ENCODE measurements at places on chromosomes 4 and X.

- no peak for DNase-seq
Observed at GRCh38 chr4:174503079-174503715, 19.1 kb downstream of the HPGD start.

DNA sequence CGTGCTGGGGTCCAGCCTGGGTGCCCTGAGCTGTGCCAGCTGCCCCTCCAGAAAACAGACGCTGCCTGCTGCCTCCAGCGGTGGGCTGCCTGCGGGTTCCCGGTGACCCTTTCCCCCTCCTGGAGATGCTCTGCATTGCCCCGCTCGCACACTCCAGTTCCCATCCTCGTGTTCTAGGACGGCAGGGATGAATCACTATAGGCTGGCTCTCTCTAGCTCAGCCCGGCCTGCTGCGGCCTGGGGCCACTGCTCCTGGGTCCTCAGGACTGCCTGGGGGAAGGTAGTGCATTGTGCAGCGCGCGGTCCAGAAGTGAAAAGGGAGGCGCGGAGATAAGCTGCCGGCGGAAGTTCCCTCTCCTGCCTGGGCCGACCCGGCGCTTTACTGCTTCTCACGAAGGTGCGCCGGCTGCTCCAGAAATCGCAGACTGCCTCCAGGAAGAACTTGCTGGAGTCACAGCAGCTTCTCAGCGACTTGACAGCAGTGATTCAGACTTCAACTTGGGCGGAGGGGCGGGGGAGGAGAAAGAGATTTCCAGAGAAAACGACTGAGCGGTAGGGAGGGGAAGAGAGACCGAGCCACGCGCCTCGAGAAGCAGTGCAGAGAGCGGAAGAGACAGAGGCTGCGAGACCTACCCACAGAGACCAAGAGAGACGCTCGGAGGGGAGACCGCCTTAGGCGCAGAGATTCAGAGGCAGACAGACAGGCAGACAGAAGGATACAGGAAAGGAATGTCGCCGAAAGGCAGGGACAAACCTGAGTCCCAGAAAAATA, 6.7 kb upstream of the MSX1 start:
- DNase-seq: no peak

GRCh38 chrX:136260776-136261175, 9.6 kb upstream of the MAP7D3 start:
- no peak for DNase-seq

DNA sequence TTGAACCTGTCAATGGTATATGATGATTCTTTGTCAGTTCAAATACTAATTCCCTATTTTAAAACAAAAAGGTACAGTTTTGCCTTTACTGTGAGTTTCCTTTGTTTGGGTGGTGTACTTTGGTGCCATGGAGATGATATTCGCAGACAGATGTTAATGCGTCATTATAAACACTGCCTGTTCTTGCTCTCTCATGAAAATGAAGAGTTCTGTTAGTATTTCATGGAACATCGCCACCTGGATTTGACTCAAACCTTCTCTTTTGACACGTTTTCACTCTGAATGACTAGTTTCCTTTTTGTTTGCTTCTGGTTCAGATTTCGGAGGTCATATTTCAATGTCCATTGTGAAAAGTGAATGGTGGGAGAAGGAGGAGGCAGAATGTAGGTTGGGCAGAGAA, 6.9 kb upstream of the CTSO start:
- no peak for DNase-seq

- no peak for DNase-seq
Observed at GRCh38 chrX:42505016-42505415, 272.9 kb downstream of the PPP1R2C start.

GRCh38 chr4:169565606-169566005, 46.8 kb downstream of the NEK1 start:
- DNase-seq: no peak

- DNase-seq: no peak
Observed at GRCh38 chr4:48129307-48130014, 4.6 kb downstream of the TXK start.

GRCh38 chrX:133697656-133698055, 282.4 kb upstream of the GPC4 start:
- no peak for DNase-seq

DNA sequence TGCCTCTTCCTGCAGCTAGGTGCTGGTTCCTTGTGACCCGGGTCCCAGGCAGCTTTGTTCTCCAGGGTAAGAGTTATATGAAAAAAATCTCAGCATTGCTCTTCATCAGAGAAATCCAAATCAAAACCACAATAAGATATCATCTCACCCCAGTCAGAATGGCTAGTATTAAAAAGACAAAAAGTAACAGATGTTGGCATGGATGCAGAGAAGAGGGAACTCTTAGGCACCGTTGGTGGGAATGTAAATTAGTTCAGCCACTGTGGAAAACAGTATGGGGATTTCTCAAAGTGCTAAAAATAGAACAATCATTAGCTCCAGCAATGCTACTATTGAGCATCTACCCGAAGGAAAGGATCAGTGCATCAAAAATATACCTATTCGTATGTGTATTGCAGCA, 61.5 kb downstream of the SORCS2 start:
- no peak for DNase-seq

DNA sequence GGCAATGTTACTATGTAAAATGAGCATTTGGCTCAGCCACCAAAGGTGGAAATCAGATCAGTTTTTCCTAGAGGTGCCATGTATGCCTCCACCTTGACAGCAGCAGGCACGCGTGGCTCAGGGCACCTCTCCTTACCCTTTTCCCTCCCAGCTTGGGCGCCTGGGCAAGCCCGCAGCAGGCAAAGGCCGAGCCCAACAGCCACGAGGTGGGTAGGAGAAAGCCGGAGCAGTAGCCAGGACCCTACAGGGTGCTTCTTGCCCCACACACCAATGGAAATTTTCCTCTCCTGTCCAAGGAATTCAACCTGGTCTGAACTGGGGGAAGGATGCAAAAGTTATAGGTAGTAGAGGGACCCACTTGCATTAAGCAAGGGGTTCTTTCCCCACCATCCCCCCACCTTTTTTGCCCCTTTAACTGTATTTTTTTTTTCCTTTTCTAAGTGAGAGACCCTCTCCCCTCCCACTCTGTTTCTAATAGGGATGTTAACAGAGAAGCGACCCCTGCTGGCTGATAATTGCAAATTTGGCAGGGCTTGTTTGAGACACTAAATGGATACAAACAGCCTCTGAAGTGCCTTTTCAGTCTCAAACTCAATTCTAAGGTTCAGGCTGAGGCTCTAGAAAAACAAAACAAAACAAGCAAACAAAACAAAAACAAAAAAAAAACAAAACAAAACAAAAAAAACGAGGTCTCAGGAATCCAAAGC, 895.1 kb downstream of the PCDH18 start:
- DNase-seq: no peak

DNA sequence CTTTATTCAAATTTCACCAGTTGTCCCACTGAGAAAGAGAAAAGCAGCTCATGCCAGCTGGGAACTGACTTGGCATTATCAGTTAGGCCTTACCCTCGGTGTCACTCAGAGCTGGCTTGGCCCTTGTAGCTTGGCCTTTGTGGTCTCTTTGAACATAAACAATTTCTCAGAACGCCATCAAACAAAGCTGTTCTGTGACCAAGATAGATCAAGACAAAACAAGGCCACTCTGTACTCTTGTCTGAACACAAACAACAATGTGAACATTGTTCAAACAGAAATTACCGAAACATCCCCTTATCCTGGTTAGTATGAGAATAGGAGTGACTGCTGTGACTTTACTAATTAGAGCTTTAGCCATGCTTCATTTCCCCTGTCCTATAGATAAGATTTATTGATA, 57.2 kb downstream of the DIPK2B start:
- DNase-seq: no peak

DNA sequence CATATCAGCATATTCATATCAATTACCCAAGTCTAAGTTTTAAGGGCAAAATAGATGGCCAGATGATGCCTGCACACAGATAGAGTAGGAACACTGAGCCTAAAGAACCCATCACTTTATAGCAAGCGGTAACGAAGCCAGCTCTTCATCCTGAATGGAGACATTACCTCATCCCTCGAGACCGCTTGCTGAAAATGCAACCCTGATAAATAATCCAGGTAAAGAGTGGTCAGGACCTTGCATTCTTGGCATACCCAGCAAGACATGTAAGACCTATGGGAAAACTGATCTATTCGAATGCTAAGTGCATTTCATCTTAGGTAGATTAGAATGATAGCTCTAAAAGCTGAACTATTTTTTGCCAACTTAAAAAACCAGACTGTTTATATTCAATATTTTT, 25.3 kb downstream of the DCHS2 start:
- no peak for DNase-seq

GRCh38 chr4:23060776-23061175, 368.0 kb downstream of the GBA3 start:
- DNase-seq: no peak

DNA sequence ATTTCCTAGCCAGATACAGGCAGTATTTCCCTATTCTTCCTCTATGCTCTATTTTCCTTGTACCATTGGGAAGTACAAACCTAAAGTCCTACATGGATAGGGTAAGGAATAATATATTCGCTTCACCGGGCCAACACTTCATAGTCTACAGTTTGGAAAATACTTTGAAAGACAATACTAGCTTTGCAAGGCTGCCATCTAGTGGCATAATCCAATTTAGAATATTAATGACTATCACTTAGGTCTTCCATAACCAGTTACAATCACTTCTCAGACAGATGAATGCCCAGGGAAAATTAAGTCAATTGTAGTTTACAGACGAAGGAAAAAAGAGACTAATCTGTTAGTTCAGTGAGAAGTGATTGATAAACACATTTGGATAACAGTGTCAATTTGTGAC, 141.0 kb upstream of the FAM47C start:
- no peak for DNase-seq

- no peak for DNase-seq
Observed at GRCh38 chrX:42686296-42686695, 91.7 kb downstream of the PPP1R2C start.

DNA sequence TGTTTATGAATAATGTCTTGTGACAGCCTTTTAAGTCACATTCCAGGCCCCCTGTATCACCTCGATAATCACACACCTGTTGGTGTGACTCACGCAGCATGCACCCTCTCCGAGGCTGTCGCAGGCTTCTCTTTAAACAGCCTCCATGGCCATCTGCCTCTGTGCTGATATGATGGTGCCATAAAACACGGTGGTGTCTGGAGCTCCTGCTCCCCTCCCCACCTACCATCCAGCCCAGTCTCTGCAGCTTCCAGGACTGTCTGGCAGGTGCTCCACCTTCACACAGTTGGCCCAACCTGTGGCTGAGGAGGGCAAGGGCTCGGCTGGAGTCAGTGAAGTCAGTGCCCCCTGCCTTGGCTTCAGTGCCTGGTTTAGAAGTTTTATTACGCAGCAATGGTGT, 173.8 kb upstream of the RPL34 start:
- no peak for DNase-seq

DNA sequence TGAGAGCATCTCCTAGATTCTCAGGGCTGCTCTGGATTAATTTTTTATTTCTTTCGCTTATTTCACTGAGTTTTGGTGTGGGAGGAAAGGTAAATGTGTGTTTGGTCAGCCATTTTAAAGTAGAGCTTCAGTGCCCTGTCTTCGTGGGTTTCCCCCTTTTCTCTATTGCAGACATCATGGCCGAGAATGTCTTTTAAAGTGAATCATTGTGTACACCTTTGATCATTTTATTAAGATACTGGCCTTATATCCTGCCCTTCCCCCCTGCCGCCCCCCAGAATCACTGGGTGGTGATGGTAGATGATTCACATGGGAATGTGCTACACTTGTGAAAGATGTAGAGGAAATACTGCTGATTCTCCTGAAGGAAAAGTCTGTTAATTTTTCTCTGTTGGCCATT, 23.8 kb downstream of the CDKL5 start:
- DNase-seq: no peak

- DNase-seq: no peak
Observed at GRCh38 chr4:23290656-23291055, 597.9 kb downstream of the GBA3 start.

Data from stimulated activated CD4-positive, alpha-beta T cell treated with anti-CD3 and anti-CD28 coated beads, Interleukin-1b, Interleukin-23, amount 100 ng/mL, for 1 hour (primary cell).